ENCODE measurements at places on chromosomes 13 and 19. TPM values are rescaled to one million over a fixed set of nuclear protein-coding genes. Genes with fewer than 3 reads are reported as not detected.

The CILP2 gene
- total RNA-seq = 2.0 TPM

The LMTK3 gene
- 8.3 TPM for total RNA-seq

The FARP1 gene
- 20.9 TPM for total RNA-seq

The NUP58 gene
- 63.8 TPM for total RNA-seq

The GAPDHS gene
- not detected for total RNA-seq

The IGFL2 gene
- not detected for total RNA-seq

The DNAAF3 gene
- total RNA-seq = 45.7 TPM

The MIR17HG gene
- 5.6 TPM for total RNA-seq

The CRTC1 gene
- 8.5 TPM for total RNA-seq

The KLK3 gene
- total RNA-seq = not detected

All from PC-3 (cell line).